ENCODE measurements at places on chromosomes 5 and 9. TPM values are rescaled to one million over a fixed set of nuclear protein-coding genes. Genes with fewer than 3 reads are reported as not detected.

GRCh38 chr5:59007460-59008063 lies 424.7 kb downstream of the RAB3C start:
- no peak for DNase-seq

GRCh38 chr9:135582966-135583687 lies 21.6 kb downstream of the PAEP start:
- DNase-seq, result no peak

GRCh38 chr5:59579101-59579823 lies 314.3 kb downstream of the PDE4D start:
- DNase-seq, result no peak

GRCh38 chr5:108884736-108885135 lies 137.0 kb downstream of the FER start:
- DNase-seq, result no peak

- no peak for DNase-seq
Observed at GRCh38 chr5:116686438-116686837, 111.8 kb upstream of the SEMA6A start.

- DNase-seq, result no peak
Observed at GRCh38 chr9:124496463-124496862, 10.7 kb downstream of the NR5A1 start.

DNA sequence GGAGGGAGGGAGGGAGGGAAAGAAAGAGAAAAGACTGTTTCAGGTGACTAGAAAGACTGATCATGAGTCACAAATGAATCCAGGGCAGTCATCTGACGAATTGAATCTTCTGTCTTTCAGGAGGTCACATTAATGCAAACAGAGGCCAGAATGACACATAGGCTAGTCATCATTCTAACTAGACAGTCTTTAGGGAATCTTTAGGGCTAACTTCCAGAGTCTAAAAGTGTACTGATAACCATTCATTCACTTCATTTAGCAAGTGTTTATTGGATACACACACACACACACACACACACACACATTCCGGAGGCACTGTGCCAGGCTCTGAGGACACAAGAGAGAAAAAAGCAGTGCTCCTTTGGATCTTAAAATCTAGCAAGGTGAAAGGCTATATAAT lies 156.7 kb downstream of the EBF1 start:
- no peak for DNase-seq

DNA sequence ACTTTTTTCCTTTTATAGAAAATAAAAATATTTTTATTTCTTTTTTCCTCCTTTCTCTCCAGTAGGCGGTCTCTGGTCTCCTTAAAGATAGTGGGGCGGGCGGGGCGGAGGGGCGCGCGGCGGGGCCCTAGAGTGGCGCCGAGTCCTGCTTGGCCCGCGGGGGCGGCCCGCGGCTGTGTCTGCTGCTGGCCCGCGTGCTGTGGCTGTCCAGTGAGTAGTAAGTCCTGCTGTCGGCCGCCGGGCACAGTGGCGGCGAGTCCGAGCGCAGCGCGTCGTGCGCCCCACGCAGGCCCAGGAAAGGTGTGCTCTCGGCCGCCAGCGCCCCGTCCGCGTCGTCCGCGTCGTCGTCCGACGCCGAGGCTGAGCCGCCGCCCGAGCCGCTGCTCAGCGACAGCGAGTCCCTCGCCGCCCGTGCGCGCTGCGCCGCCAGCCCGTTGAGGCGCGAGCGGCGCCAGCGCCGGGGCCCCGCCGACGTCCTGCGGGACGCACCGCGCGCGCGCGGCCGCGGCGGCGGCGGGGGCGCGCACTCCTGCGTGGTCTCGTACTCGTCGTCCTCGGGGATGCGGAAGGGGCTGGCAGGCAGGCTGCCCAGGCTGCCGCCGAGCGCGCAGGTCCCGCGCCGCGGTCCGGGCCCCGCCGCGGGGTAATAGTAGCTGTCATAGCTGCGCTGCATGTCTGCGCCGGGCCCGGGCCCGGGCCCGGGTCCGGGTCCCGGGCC lies 52.3 kb downstream of the PSD2 start:
- peak; percentile 86 for DNase-seq

GRCh38 chr5:123811831-123812230 lies 299.9 kb downstream of the CSNK1G3 start:
- DNase-seq, result no peak

DNA sequence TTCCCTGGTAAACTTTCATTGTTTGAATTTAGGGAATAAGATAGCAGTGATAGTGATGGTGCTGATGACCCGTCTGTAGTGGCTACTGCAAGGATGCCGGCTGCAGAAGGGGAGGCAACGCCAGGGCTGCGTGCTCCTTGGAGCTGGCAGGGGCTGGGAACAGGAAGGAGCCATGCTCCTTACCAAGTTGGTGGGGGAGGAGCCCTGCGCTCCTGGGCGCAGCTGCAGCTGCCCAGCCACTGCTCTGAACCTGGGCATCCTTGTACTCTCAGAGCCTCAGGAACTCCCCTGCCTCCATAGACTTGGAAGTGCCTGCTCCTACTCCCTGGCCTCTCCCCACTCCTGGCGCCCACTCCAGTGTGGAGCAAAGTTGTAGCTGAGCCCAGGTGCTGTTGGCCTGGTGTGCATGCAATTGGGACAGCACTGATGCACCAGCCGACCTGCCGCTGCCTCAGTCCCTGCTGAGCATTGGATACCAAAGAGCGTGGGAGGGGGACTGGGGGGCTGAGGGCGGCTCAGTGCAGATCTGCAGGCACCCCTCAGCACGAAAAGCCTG lies 585.1 kb upstream of the FAM174A start:
- DNase-seq, result no peak

DNA sequence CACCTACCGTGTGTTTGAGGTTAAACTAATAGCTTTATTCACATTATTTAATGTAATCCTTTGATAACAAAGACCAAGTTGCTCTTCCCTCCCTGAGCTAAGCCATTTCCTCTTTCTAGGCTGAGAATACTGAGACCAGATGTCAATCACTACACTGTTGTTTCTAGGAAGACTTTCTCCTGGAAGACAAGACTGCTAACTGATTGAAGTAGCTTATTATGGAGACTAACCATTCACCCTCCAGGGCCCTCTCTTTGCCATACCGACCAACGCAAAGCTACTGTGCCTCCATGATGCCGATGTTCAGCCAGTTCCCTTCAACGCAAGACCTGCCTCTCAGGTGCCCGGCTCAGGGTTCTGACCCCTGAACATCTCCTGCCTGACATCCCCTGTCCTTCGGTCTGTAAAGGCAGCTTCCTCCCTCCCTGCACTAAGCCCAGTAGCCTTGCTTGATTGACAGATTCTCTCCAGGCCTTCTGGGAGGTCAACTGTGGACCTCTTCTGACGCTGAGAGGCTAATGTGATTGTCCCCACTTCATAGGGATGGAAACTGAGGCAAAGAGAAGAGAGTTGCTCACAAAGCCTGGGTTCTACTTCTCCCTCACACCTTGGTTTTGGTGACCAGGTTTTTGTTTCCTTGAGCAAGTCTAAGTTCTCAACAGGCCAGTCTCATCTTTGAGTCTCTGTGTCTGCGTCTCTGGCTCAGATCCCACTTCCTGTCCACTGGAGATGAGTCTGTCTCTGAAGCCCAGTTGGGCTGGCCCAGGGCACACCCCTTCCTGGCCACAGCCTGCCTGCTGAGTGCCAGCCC lies 259.7 kb upstream of the IRX2 start:
- DNase-seq, result no peak

DNA sequence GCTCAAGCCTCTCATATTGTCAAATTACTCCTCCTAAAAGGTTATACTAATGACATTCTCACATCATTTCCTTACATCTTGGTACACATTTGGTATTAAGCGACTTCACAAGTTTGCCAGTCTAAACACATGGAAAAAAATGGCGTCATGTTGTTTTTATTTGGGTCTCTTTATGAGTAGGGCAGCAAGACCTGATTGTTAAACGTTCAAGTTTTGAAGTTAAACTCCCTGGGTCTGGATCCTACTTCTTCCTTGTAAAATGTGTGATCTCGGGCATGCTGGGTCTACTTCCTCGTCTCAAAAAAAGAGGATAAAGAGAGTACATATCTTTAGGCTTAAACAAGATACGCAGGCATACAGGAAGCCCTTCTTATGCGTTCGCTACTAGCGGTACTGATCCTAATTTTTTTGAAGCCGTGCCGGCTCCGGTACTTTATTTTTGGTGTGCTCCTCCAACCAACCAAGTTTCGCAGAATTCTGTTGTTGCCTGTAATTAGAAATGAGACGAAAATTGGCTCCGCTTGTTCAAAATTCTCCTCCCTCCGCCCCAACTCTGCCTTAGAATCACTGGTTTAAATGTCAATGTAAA lies 596 bp upstream of the CDC37L1 start:
- no peak for DNase-seq

GRCh38 chr5:64158827-64159226 lies 6.8 kb upstream of the RNF180 start:
- DNase-seq, result no peak

DNA sequence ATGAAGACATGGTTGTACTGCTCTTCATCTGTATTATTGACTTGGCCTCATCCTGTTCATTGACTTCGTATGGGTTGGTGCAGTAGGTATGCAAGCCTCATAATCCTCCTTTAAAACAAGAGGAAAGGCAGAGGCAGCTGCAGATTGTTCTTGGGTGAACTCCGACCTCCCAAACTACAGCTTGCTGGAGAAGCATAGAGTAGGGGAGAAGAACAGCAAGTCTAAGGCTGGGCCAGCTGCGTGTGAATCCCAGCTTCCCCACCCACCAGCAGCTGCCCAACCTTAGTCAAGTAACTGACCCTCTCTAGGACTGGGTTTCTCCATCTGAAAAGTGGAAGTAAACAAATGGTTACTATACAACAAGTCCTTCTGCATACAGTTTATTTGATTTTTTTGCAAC lies 114.5 kb upstream of the WWC1 start:
- DNase-seq, result no peak

DNA sequence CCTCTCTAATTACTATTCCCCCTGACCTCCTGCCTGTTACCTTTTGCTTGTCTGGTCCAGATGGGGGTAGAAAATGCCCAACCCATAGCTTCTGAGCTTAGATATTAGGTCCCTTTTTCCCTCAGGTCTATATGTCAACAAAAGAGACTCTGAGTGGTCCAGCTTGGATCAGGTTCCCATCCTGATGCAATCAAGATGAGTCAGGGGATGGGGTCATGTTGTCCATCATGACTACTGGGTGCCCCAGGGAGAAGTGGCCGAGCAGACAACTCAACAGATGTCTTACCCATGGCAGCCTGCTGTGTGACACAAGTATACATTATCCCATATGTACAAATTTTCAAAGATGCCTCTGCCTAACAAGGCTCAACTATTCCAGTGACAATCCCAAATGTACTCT lies 9.1 kb upstream of the ANKH start:
- no peak for DNase-seq

DNA sequence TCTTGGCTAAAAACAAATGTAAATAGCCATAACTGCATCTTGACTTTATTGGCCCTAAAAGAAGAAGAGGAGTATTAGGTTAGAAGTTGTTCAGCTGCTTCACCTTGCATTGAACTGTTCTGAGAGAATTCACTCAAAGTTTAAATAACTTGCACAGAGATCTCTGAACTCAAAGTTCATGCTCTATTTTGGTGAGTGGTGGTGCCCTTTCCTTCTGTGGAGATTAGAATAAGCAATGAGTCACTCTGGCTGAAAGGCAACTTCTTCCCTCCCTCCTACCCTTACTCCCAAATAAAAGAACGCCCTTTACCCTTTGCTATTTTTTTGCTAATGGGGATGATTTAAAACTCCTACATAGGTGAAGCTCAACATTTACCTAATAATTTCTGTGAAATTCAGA lies 48.9 kb downstream of the ERMP1 start:
- no peak for DNase-seq

GRCh38 chr5:153088538-153088937 lies 401.9 kb upstream of the GRIA1 start:
- DNase-seq, result no peak

- DNase-seq, result no peak
Observed at GRCh38 chr5:44603496-44604272, 205.1 kb upstream of the MRPS30 start.

DNA sequence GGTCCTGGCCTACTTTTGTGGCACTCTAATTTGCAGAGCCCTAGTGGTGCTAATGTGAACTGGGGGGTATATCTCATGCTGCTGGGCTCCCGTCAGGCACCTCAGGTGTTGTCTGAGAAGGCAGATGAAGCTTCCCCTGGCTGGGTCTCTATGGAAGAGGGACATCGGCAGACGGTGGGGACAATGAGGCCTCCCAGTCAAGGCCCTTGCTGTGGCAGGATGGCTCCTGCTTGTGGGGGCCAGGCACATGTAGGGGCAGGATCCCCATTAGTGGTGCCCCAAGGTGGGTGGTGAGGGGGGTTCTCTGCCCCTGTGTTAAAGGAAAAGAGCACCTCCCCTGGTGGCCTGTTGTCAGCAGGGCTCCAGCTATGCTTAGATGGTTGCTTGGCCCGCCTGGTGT lies 192.8 kb upstream of the S1PR3 start:
- no peak for DNase-seq

GRCh38 chr5:3778000-3778550 lies 182.4 kb downstream of the IRX1 start:
- no peak for DNase-seq

DNA sequence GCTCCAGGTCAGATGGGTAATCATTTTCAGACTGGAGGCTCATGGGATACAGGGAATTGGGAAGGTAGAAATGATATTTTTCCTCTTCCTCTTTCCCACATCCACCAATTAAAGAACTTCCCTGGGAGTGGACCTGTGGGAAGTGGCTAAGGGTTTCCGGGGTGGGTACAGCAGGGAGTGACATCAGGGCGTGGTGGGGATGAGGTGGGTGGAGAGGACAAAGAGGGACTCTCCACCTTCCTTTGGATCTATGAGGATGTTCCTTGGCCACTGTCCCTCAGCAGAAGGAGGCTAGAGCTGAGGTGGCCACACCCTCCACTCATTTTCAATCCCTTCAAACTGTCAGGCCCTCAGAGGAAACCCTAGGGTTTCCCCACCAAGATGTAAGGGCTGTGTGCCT lies 54.7 kb downstream of the IRF1 start:
- DNase-seq, result no peak

GRCh38 chr5:150057511-150057910 lies 28.8 kb downstream of the CSF1R start:
- no peak for DNase-seq

- DNase-seq, result no peak
Observed at GRCh38 chr5:134439210-134439654, 27.6 kb upstream of the CDKN2AIPNL start.

The RANBP3L gene
- total RNA-seq, result not detected

The LCN1 gene
- not detected for total RNA-seq

The SMIM33 gene
- 0.44 TPM for total RNA-seq

The CCNI2 gene
- 12.4 TPM for total RNA-seq

The CHSY3 gene
- total RNA-seq, result not detected

The FOCAD gene
- total RNA-seq, result 21.2 TPM

The IL3 gene
- total RNA-seq, result not detected

The CDKN2B gene
- 2.1 TPM for total RNA-seq

The SPEF2 gene
- 13.7 TPM for total RNA-seq

The TLR4 gene
- total RNA-seq, result 0.72 TPM

The NUDT12 gene
- total RNA-seq, result 0.78 TPM

The PDLIM4 gene
- total RNA-seq, result 0.64 TPM

The UBLCP1 gene
- 30.8 TPM for total RNA-seq

The AGXT2 gene
- total RNA-seq, result not detected

The SLC35A4 gene
- 94.0 TPM for total RNA-seq

The FOXD4L4 gene
- 0.55 TPM for total RNA-seq

The CYLC2 gene
- not detected for total RNA-seq

The MARCOL gene
- not detected for total RNA-seq

Data from activated naive CD8-positive, alpha-beta T cell treated with anti-CD3 and anti-CD28 coated beads, Interleukin-2, amount 10 ng/mL, durations not matched to agents 7 days and 5 days (primary cell).